NB4 (cell line): ENCODE measurements at places on chromosomes 12 and 14.

- DNase-seq: no peak
These were observed 11.0 kb upstream of the CELA1 start for GRCh38 chr12:51357374-51358047.

- DNase-seq: peak; percentile 78
These were observed 151.7 kb downstream of the PDZRN4 start for GRCh38 chr12:41339784-41340183.

GRCh38 chr14:55801121-55801520, 221.1 kb downstream of the KTN1 start:
- no peak for DNase-seq

- no peak for DNase-seq
These were observed 86.3 kb downstream of the PLCZ1 start for GRCh38 chr12:18651525-18651924.

DNA sequence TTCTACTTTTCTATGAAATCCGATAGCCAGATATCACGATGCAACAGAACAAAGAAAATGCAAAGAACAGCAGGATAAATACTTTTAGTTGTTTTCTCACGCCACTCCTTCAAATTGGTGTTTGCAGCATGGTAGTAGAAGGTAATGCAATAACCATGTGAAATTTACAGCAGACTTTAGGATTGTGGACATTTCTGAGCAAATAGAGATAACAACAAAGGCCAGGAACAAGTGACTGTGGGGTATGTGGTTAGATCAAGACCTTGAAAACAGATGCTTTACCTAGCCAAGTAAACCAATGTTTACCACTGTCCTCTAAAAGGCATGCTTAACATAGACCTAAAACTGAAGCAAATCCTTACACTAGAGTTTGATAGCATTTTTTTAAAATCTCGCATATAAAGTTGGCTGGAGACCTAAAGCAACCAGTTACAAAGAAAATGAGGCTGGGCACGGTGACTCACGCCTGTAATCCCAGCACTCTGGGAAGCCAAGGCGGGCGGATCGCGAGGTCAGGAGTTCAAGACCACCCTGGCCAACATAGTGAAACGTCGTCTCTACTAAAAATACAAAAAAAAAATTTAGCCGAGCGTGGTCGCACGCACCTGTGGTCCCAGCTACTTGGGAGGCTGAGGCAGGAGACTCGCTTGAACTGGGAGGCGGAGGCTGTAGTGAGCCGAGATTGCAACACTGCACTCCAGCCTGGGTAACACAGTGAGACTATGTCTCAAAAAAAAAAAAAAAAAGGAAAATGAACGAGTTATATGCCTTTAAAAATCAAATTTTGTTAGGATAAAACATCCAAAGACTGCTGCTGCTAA, 123.2 kb upstream of the FOXN3 start:
- no peak for DNase-seq

DNA sequence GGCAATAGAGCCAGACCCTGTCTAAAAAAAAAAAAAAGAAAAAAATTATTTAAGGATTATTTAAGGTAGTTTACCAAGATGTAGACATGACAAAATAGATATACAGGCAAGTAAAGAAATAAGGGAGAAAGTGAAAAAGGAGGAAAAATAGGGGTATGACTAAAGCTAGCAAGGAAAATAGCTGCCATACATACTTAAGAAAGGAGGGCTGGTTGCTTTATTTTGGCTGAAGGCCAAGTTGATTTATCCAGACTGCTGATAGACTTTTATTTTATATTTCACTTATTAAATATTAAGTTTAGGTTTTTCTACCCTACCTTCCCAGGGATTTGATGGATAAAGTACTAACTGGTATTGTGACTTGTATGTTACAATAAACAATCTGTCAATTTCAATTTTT, 8.3 kb upstream of the AEBP2 start:
- no peak for DNase-seq

DNA sequence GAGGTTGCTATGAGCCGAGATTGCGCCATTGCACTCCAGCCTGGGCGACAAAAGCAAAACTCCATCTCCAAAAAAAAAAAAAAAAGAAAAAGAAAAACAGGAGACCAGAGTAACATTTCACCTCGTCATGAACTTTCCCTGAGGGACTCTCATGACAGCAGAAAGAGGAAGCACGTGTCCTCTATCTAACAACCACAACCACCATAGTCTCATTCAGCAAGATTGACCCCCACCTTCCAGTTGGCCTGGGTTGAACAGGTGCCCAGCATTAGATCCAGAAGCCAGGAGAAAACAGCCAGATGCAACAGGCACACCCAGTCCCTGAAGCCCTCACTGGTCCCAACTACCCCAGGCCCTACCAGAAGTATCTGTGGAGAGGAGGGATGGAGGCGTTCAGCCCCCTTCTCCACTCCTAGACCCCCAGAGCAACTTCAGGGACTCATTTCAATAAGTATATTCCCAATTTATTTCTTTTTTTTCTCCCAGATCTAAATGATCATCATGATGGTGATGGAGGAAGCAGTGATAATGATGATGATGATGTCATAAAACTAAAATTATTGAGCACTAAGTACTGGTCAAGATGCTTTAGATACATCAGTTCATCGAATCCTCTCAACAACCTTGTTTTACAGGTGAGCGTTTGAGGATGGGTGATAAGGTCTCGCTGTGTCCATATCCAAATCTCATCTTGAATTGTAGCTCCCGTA, 235.0 kb downstream of the EFCAB11 start:
- DNase-seq: peak; percentile 83

- DNase-seq: peak; percentile 98
These were observed 1.3 kb downstream of the ESYT1 start for GRCh38 chr12:56129206-56129941.

DNA sequence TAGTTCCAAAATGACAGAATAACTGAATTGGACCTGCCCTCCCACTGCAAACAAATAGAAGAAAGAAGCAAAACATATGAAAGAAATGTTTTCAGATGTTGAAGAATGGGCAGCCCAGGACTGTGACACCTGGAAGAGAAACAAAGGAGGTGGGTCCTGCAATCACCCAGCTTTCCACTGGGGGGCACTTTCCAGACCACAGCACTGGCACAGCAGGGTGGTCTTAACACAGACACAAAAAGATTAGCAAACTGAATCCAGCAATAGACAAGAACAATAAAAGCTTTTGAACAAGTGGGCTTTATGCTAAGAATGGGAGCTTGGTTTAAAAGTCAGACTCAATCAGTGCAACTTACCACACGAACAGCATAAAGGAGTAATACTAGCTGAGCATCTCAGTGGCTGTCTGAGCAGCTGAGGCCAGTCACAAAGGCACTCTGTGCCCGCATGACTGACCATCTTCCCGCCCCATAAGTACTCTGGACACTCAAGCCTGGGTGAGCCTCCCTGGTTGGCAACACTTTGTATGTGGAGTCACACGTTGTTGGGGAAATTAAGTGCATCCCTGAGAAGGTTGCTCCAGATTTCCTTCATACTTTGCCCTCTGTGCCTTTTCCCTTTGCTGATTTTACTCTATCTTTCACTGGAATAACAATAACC, 27.7 kb downstream of the JKAMP start:
- peak; percentile 7 for DNase-seq

GRCh38 chr12:31801872-31802271, 73.1 kb upstream of the AMN1 start:
- DNase-seq: no peak

- DNase-seq: no peak
These were observed 51.1 kb upstream of the EIF5 start for GRCh38 chr14:103282932-103283331.

- no peak for DNase-seq
These were observed 129.8 kb upstream of the CPM start for GRCh38 chr12:69062621-69063237.

DNA sequence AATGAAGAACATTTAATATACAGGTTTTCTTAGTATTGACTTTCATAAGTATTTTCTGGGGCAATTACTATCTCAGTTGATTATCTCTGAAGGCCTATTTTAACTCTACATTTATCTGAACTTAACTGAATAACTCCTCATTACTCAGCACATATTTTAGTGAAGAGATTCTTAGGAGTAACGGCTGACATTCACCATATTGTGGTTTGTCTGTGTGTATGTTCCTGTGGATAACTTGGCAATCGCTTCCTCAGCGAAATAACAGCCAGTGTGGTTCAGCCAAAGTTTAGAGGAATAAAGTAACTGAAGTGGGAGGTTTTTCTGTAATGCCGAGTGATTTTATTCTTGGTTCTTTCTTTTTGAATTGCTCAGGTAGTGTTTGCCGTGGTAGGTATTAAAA, 168.0 kb downstream of the RAD51B start:
- DNase-seq: no peak

GRCh38 chr14:90193925-90194324, 62.4 kb upstream of the PSMC1 start:
- DNase-seq: peak; percentile 41

DNA sequence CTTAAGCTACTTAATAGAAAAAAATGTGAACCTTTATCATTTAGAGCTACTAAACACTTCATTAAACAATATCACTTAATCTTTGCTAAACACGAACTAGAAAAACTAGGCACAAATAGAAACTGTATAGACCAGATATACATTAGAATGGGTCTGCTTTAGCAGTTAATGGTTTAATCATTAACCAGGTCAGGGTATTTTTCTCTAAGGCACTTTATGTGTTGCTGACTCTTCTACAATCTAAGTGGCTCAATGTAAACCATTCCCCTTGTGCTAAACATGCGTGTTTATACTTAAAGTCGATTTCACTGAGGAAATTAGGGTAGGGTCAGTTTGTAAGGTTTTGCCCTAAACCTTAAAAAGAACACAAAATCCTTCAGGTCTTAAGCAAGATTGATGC, 29.7 kb downstream of the TMCC3 start:
- DNase-seq: no peak

DNA sequence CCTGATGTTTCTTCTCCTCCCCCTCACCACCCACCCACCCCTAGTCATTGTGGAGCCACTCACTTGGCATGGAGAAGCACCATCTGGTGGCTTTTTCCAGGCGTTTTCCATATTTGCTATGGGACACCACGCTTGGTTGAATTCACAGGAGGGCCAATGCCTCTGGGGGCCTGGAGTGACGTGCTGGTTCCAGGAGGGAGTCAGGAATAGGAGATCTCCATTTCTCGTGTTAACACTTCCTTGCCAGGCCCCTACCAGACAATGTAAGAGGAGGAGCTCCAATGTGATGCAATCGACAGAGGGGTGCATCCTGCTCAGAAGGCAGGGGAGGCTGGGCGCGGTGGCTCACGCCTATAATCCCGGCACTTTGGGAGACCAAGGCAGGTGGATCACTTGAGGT, 21.6 kb upstream of the TESC start:
- DNase-seq: peak; percentile 67

- DNase-seq: peak; percentile 56
These were observed 109.2 kb upstream of the EGLN3 start for GRCh38 chr14:34059925-34060650.

DNA sequence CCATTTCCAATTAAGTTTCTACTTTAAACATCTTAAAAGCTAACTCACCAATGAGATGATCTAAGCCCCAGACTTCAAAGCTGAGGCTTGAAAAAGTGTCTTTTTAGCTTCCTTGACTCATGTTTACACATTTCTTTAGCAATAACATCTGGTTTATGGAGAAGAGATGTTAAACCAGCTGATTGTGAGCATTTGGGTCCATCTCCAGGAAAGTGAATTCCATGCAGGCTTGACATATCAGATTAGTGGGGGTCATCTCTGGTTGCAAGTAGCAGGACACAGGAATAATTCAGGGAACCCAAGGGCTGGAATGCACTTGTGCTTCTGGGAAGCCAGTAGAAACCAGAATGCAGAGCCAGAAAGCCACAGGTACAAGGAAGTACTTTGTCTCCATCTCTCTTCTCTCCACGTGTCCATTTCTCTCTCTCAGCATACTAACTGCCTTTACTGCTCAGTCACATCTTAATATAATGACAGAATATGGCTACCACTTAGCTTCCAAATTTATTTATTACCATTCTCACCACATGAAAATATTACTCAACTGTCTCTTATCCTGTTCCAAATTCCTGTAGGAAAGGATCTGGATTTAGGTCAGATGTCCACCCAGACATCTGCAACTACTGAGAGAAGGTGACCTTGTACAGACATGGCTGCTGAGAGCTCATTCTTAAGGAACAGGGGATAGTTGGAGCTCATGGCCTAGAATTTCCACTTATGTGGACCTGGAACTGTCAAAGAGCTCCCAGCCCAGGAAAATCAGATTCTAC, 104.4 kb downstream of the SCN8A start:
- DNase-seq: no peak

DNA sequence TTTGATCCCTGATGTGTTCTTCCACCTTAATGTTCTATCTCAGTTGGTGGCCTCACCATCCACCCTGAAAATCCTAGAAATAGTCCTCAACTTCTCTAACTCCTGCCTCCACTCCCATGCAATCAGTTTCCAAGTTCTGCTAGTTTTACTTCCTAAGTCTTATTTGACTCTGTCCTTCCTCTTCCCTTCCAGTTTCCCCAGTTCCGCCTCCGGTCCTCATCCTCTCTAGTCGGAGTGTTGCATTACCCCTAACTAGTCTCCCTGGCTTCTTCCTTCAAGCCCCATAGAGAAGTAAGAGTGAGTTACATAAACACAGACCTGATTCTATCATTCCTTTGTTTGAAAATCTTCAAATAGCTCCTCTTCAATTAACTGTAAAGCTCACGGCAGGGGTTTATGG, 236.5 kb downstream of the GXYLT1 start:
- no peak for DNase-seq

DNA sequence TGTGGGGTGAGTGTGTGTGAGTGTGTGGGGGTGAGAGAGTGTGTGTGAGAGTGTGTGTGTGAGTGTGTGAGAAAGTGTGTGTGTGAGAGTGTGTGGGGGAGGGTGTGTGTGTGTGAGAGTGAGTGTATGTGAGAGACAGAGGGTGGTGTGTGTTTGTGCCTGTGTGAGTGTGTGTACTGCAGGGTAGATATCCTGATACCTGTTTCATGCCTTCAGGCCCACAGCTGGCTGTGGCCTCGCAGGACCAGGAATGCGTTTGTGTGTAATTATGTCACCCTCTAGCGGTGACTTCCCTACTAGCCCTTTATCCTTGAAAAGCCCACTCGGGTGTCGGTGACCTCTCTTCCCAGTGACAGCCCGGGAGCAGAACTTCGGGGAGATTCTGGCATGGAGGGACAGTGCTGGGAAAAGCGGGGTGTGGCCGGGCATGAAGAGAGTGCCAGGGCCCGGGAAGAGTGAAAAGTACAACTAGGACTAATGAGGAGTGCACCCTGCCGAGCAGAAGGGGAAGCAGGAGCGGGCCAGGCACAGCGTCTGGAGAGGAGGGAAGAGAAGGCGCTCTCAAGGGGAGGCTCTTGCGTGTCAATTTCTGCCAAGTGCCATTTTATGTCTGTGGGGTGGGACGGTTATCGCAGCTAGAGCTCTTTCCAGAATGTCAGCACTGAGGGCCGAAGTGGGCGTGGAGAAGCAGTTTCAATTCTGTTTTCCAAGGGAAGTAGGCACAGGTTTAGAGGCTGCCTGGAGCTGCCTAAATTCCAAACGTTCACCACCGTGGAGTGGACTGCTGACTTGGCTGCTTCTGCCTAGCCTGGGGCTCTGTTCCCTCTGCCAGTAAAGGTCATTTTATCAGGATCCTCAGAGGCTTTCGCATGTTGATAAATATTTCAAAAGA, 11.0 kb upstream of the FBXL14 start:
- DNase-seq: peak; percentile 82
